GDM1 (cell line): ENCODE measurements at places on chromosomes 6 and 20.

- peak; percentile 83 for DNase-seq
Measured at GRCh38 chr6:30450909-30451841, 38.1 kb upstream of the HLA-E start.

DNA sequence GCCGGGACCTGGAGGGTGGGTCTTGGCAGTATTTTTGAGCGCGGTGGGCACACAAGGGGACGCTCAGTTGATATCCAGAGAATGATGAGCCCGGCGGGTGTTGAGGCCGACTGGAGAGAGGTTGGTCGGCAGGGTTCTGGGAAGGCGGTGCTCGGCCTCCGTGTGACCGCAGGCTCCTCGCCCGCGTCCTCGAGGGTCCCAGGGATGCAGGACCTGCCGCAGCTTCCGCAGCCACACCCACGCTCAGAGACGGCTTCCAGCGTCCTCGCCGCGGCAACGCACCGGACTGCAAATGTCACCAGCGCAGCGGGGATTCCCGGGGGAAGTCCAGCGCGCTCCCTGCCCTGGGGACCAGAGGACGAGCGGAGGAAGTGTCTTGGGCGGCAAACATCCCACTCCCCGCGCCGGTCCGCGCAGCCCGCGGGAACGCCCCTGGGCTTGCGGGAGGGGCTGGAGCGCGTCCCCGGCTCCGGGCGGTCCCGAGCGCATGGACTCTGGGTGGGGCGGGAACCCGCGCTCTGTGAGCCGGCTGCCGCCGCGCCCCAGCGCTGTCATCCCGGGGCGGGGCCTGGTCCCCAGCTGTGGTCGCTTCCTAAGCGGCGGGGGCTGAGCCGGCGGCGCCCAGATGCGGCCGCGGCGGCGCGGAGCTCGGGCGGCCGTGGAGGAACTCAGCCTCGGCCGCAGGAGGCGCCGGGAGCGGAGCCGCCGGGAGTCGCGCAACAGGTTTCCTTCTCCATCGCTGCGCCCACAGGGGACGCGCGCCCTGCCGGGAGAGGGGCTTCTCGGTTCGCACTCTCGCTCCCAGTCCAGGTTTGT lies at the start of gene STX11:
Gene STX11, plus strand, starts transcription at position 624 of the 816 bp plus-strand sequence. CDS start 36,111 bp downstream, outside the sequence.
- DNase-seq = peak; percentile 72

- no peak for DNase-seq
Measured at GRCh38 chr6:164694386-164694785, 615.0 kb downstream of the C6orf118 start.

DNA sequence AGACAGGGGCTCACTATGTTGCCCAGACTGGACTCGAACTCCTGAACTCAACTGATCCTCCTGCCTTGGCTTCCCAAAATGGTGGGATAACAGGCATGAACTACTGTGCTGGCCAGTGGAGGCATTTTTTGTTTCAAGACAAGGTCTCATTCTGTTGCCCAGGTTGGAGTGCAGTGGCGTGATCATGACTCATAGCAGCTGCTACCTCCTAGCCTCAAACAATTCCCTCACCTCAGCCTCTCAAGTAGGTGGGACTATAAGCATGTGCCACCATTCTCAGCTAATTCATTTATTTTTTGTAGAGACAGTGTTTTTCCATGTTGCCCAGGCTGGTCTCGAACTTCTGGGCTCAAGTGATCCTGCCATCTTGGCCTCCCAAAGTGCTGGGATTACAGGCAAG lies 17.2 kb downstream of the ENPP3 start:
- no peak for DNase-seq

DNA sequence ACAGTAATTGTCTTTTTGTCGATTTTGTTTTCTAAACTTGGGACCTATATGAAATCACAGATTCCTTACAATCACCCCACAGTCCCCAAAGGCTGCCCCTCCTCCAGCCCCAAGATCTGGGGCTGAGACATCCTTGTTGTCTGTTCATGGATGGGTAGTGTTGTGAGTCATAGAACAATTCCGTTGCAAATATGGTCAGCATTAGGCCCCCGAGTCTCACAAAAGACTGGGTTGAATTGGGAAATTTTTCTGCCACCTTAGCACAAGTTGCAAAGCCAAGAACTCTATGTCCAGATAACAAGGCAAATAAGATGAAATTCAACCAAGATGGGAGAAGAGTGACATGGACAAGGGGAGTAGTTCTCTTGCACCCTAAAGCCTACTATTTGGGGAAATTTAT lies 10.5 kb upstream of the TAB2 start:
- no peak for DNase-seq

DNA sequence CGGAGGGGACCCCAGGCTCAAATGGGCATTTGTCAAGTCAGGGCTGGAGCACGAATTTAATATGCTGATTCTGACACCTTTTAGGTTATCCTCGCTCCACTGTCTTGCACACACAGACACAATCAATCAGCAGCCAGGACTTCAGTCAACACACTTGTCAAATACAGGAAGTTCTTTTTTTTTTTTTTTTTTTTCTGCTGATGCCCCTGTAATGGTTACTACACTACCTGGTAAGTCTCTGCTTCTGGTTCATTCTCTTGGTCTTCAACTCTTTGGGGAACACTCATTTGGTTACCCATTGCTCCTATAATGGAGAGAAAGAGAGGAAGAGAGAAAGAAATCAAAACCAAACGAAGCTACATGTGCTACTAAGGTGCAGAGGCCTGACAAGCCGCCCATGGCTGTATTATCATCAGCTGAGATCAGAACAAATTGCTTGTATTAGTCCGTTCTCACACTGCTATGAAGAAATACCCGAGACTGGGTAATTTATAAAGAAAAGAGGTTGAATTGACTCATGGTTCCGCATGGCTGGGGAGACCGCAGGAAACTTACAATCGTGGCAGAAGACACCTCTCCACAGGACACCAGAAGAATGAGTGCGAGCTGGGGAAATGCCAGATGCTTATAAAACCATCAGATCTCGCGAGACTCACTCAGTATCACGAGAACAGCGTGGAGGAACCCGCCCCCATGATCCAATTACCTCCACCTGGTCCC lies 11.8 kb downstream of the BCAS1 start:
- DNase-seq = no peak

DNA sequence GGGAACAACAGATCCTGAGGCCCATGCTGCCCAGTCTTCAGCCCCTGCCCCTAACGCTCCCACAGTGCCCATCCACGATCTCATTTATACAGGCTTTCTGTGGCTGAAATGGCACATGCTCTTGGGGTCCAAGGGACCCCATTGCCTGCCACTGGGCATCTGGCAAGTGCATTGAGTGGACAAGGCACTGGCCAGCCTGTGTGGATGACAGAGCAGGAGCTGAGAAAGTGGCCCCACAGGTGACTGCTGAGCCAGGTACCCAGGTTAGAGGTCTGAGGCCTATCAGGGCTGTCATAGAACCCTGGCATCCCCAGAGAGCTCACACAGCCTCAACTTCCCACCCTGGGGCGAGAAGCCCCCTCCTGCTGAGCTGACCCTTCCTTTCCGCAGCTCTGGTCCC lies 86.0 kb upstream of the NXT1 start:
- DNase-seq = no peak
